Cerebellum (tissue), 4 donors: ENCODE measurements at places on chromosomes 1 and 21. TPM values are rescaled to one million over a fixed set of nuclear protein-coding genes. Genes with fewer than 3 reads are reported as not detected.

Gene ARTN
- 0.91 TPM for total RNA-seq

Gene APH1A
- 56.2 TPM for total RNA-seq

Gene GUCA2A
- total RNA-seq: not detected

Gene IFNLR1
- total RNA-seq: 0.54 TPM

Gene SLAMF6
- total RNA-seq: not detected
